ENCODE measurements at places on chromosomes 4 and X. TPM values are rescaled to one million over a fixed set of nuclear protein-coding genes. Genes with fewer than 3 reads are reported as not detected.
A peak's percentile ranks its signal among the peaks of the same experiment; 100 is the strongest.

F9 gene
- not detected for total RNA-seq

MXRA5 gene
- total RNA-seq = 0.09 TPM

CYSLTR1 gene
- total RNA-seq = not detected

NXF2 gene
- total RNA-seq = not detected

GRCh38 chr4:144583658-144584057 is 62.3 kb upstream of the HHIP start:
- peak; percentile 58 for DNase-seq

DNA sequence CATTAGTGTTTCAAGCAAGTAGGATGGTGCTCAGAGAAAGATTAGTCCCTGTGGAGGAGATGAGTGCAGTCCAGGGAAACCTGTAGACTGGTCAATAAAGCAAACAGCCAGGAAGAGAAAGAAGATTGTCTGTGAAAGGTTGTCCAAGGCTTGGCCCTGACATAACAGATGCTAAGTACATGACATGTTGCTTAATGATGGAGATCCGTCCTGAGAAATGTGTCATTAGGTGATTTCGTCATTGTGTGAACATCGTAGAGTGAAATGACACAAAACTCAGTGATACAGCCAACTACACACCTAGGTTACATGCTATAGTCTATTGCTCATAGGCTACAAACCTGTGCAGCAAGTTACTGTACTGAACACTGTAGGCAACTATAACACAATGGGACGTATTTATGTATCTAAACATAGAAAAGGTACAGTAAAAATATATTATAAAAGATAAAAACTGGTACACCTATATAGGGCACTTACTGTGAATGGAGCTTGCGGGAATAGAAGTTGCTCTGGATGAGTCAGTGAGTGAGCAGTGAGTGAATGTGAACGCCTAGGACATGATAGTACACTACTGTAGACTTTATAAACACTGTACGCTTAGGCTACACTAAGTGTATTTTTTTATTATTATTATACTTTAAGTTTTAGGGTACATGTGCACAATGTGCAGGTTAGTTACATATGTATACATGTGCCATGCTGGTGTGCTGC is 9.0 kb upstream of the PRSS48 start:
- no peak for DNase-seq

CAPN6 gene
- 0.39 TPM for total RNA-seq

GRCh38 chr4:64144994-64145393 is 264.3 kb downstream of the TECRL start:
- DNase-seq = no peak

DNA sequence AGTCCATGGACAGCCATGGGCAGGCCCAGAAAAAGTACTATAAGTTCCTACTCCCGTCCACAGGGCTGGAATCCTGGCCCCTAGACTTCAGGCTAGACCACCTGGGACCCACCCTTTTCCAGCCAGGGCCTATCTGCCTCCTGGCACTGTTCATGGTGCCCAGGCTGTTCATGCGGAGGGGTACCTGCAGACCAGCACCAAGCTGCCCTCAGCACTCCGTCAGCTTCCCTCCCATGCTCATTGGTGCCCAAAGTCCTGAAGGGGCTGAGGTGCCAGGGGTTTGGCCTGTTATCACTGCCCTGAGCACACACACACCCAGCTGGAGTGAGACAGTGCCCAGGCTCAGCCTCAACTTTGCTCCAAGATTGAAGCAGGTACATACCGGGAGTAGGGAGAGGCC is 477.7 kb downstream of the STPG2 start:
- no peak for DNase-seq
